ENCODE measurements at places on chromosomes 2 and 18. TPM values are rescaled to one million over a fixed set of nuclear protein-coding genes. Genes with fewer than 3 reads are reported as not detected.

- H3K27ac ChIP-seq = peak overlapping the region; percentile 44
- no peak overlapping the region for H3K4me3 ChIP-seq
- DNase-seq = peak; percentile 78
- H3K4me1 ChIP-seq = no peaks in the 10 kb centered on the region
- no peaks in the 10 kb centered on the region for H3K27me3 ChIP-seq
- no peaks in the 10 kb centered on the region for H3K36me3 ChIP-seq
These were observed 36.4 kb downstream of the WDSUB1 start for GRCh38 chr2:159249990-159250715.

DNA sequence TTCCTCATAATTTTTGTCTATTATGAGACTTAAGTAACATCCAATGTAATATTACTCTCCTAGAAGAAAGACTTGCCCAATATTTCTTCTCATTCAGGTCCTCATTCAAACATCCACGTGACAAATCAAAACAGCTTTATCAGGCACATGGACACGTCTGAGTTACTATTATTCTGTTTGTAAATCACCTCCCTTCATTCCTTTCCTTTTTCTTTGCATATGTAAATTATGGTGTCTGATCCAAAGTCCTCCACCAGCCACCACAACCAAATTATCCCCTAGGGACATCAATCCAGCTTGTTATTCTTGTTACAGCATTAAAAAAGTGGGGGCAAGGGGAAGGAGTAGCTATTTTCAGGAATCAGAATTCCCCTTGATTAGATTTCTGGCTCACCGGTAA is 7.1 kb downstream of the TMEM163 start:
- H3K4me3 ChIP-seq = no peak overlapping the region
- no peak overlapping the region for H3K27ac ChIP-seq
- H3K27me3 ChIP-seq = no peaks in the 10 kb centered on the region
- no peaks in the 10 kb centered on the region for H3K4me1 ChIP-seq
- DNase-seq = no peak

- peak; percentile 88 for DNase-seq
- peak within 1 kb of the TSS; percentile 23 for H3K4me3 ChIP-seq
- no peaks in the 10 kb centered on the region for H3K4me1 ChIP-seq
- no peaks in the 10 kb centered on the region for H3K36me3 ChIP-seq
These were observed at the start of gene DUSP2 for GRCh38 chr2:96145036-96145847. Gene DUSP2, minus strand, starts transcription at chr2:96145440. Its CDS starts 86 bp downstream, at chr2:96145354.

GRCh38 chr2:70712916-70713315 is 55.1 kb downstream of the ADD2 start:
- H3K4me3 ChIP-seq = no peak overlapping the region
- no peak for DNase-seq
- no peaks in the 10 kb centered on the region for H3K27me3 ChIP-seq
- no peaks in the 10 kb centered on the region for H3K4me1 ChIP-seq

GRCh38 chr18:43961722-43962121 is 684.4 kb upstream of the SYT4 start:
- no peak overlapping the region for H3K4me3 ChIP-seq
- DNase-seq = no peak
- no peak overlapping the region for H3K27ac ChIP-seq
- no peaks in the 10 kb centered on the region for H3K27me3 ChIP-seq
- no peaks in the 10 kb centered on the region for H3K4me1 ChIP-seq
- H3K36me3 ChIP-seq = no peaks in the 10 kb centered on the region

GRCh38 chr2:24456599-24457556 is 34.2 kb upstream of the NCOA1 start:
- no peak overlapping the region for H3K4me3 ChIP-seq
- DNase-seq = peak; percentile 86
- H3K36me3 ChIP-seq = no peaks in the 10 kb centered on the region
- no peaks in the 10 kb centered on the region for H3K4me1 ChIP-seq
- H3K27me3 ChIP-seq = no peaks in the 10 kb centered on the region

- H3K4me1 ChIP-seq = no peaks in the 10 kb centered on the region
- H3K36me3 ChIP-seq = no peaks in the 10 kb centered on the region
- no peak overlapping the region for H3K4me3 ChIP-seq
- H3K27ac ChIP-seq = no peak overlapping the region
- no peak for DNase-seq
- H3K27me3 ChIP-seq = no peaks in the 10 kb centered on the region
These were observed 12.1 kb downstream of the LYPD6 start for GRCh38 chr2:149342509-149342908.

DNA sequence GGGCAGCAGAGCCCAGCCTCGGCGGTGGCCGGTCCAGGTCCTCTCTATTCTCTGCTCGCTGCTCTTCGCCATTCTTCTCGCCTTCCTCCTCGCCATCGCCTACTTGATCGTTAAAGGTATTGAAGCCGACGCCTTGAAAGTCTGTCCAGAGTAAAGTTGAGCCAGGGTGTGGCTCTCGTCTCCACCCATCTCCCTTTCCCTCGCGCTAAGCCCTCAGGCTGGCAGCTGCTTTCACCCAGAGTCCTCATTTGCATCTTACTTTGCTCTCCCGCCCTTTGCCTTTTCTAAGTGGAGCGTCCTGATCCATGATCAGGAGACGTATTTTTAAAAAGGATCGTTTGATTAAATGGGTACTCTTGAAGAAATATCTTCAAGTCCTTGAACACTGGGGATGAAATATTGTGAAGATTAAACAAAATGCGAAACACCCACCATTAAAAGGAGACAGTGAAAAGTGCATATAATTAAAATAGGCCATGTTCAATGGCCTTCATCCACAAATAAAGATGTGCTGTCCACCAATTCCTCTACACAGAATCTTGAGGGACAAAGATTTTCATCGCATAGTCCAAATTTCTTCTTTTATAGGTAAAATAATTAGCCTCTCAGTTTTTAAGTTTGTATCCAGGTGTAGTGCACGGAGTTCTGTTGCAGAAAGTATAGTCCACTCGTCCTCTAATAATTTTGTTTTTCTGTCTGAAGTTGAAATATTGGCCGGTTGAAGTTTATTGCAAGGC is 657 bp downstream of the ARL6IP6 start:
- H3K4me1 ChIP-seq = peaks cover 6% of the 10 kb centered on the region
- peak overlapping the region; percentile 61 for H3K4me3 ChIP-seq
- no peaks in the 10 kb centered on the region for H3K36me3 ChIP-seq
- no peaks in the 10 kb centered on the region for H3K27me3 ChIP-seq

GRCh38 chr2:173051463-173052215 is 24.0 kb upstream of the MAP3K20 start:
- H3K4me3 ChIP-seq = no peak overlapping the region
- no peak overlapping the region for H3K27ac ChIP-seq
- no peaks in the 10 kb centered on the region for H3K36me3 ChIP-seq
- no peak for DNase-seq

DNA sequence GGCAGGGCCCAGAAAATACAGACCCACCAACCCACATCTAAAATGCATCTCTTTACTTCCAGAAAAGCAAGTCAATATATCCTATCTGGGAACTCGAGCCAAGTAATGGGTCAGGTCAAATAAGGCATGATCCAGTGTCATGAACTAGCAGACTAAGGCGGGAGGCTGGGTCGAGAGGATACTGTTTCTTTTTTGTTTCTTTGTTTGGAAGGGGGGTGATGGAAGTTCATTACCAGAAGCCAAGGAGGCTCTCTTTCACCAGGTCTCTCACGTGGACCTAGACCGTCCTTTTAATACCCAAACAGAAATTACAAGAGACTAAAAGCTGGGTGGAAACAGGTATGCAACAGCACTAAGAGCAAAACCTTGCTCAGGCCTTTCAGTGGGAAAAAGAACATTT is 108.3 kb downstream of the HDAC4 start:
- no peak for DNase-seq
- no peak overlapping the region for H3K27ac ChIP-seq
- H3K4me1 ChIP-seq = no peaks in the 10 kb centered on the region
- no peaks in the 10 kb centered on the region for H3K27me3 ChIP-seq

DNA sequence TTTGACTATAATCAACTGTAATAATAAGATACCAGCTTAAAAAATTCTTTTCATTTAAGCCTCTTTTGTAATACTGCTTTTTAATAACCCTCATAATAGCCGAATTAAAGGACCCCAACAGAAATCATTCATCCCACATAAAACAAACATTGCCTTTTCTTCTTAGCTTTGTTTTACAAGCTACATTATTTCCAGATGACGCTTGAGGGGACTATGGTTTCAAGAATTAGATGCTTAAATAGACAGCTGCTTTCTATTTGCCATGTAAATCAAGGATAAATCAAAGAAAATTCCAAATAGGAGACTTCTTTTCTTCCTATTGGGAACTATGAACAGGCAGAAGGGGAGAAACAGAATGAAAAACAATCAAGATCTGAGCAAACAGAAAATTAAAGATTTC is 200.7 kb upstream of the SMAD7 start:
- no peak overlapping the region for H3K4me3 ChIP-seq
- DNase-seq = no peak
- H3K4me1 ChIP-seq = no peaks in the 10 kb centered on the region

DNA sequence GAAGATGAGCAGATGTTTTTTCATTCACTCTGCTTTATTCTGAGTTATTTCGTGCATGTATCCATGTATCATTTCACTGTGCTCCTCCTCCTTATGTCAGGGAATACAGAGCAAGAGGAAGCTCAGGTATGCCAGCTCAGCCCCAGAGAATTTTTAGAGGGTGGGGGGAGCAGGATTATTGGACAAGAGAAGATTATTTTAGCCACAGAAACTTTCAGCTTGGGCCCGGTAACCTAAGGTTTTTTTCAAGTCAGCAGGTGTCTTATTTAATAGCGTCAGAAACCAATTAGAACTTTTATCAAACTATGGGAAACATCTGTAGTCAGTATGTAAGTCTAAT is 232.9 kb upstream of the SIX3 start:
- no peak for DNase-seq
- H3K27ac ChIP-seq = no peak overlapping the region
- no peaks in the 10 kb centered on the region for H3K27me3 ChIP-seq
- H3K36me3 ChIP-seq = no peaks in the 10 kb centered on the region
- no peaks in the 10 kb centered on the region for H3K4me1 ChIP-seq
- no peak overlapping the region for H3K4me3 ChIP-seq

GRCh38 chr18:47418746-47419145 is 167.3 kb upstream of the SKOR2 start:
- no peak for DNase-seq
- no peaks in the 10 kb centered on the region for H3K27me3 ChIP-seq
- H3K4me1 ChIP-seq = no peaks in the 10 kb centered on the region
- H3K27ac ChIP-seq = no peak overlapping the region
- H3K4me3 ChIP-seq = no peak overlapping the region

DNA sequence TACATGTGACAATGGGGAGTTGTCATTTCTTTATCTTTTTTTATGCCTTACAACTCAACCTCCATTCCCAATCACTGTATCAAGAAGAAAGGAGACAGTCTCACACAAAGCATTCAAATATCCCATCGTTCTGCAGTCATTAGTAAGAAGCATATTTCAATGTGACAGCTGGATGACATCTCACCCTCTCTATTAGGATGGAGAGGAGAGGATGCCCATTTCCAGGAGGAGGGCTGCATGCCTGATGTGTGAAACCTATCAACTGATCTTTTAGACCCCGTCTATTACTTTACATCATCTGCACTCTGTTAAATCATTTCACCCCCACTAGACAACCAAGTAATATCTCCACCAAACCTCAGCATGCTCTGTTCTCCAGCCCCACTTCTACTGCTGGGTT is 292.7 kb upstream of the CHAC2 start:
- no peaks in the 10 kb centered on the region for H3K36me3 ChIP-seq
- H3K27me3 ChIP-seq = no peaks in the 10 kb centered on the region
- H3K27ac ChIP-seq = no peak overlapping the region

GRCh38 chr2:111698743-111699554 is 185.0 kb downstream of the ANAPC1 start:
- H3K27me3 ChIP-seq = no peaks in the 10 kb centered on the region
- no peak overlapping the region for H3K27ac ChIP-seq
- no peaks in the 10 kb centered on the region for H3K4me1 ChIP-seq
- no peak overlapping the region for H3K4me3 ChIP-seq
- no peaks in the 10 kb centered on the region for H3K36me3 ChIP-seq
- peak; percentile 83 for DNase-seq

- H3K27me3 ChIP-seq = no peaks in the 10 kb centered on the region
- DNase-seq = no peak
- H3K36me3 ChIP-seq = no peaks in the 10 kb centered on the region
- H3K4me3 ChIP-seq = no peak overlapping the region
These were observed 19.0 kb downstream of the PFN4 start for GRCh38 chr2:24104110-24104650.

DNA sequence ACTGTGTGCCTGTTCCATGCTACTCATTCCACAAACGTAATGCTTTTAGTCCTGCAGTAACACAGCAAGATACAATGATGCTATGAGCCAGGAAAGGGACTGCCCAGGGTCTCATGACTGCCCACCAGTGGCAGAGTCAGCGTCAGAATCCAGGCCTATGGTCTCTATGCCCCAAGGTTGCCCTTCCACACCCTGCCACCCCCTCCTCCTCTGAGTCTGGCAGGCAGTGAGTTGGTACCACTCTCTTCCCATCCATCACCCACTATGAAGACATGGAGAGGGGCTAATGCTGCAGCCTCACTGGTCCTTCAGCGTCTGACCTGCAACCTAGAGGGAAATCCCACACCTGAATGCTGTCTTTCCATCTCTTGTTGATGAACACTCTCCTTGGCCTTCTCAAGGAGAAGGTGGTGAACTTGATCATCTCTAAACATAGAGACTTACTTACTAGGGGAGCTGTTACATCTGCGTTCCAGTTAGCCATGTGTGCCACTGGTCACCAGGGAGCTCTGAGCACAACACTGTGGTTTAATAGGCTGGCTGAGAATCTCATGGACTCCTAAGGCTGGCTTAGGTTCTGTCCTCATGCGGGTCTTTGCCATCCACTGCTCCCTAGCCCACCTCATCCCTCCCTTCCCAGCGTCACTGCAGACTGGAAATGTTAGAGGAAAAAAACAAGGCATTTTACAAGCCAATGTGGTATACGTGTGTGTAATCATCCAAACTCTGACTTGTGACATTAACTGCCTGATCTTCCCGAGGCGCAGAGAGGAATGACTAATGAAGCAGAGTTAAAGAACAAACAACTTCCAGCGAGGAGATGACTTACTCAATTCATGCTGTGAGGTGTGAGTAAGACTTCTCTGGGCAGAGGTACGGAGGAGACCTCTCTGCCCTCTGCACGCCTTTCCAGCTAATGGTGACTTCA is 28.8 kb downstream of the STEAP3 start:
- no peak for DNase-seq
- no peaks in the 10 kb centered on the region for H3K4me1 ChIP-seq
- no peak overlapping the region for H3K27ac ChIP-seq

DNA sequence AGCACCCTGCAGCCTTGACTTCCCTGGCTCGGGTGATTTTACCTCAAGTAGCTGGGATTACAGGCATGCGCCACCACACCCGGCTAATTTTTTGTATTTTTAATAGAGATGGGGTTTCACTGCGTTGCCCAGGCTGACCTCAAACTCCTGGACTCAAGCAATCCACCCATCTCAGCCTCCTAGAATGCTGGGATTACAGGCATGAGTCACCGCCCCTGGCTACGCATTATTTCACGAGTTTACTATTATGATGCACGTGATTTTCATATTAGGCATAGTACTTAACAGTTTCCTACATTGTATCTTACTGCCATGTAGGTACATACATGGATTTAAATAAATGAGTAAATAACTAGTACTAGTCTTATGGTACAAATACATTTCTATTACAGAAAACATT is 4.4 kb downstream of the DYNC2LI1 start:
- no peak for DNase-seq
- peaks cover 2% of the 10 kb centered on the region for H3K36me3 ChIP-seq
- no peaks in the 10 kb centered on the region for H3K4me1 ChIP-seq
- no peak overlapping the region for H3K27ac ChIP-seq
- H3K4me3 ChIP-seq = no peak overlapping the region

The PROKR1 gene
- total RNA-seq = not detected

The GREB1L gene
- total RNA-seq = 5.1 TPM

The PIEZO2 gene
- total RNA-seq = 8.8 TPM

The INPP1 gene
- total RNA-seq = 31.8 TPM

The HRH4 gene
- total RNA-seq = 0.10 TPM

The ERICH2 gene
- 1.3 TPM for total RNA-seq

The SCN7A gene
- total RNA-seq = 3.6 TPM
